ENCODE measurements at places on chromosomes 3 and 15.

- DNase-seq = no peak
These were observed 133.2 kb downstream of the LIPC start for GRCh38 chr15:58564981-58565380.

- DNase-seq = no peak
These were observed 49.0 kb upstream of the CCDC80 start for GRCh38 chr3:112689989-112690388.

DNA sequence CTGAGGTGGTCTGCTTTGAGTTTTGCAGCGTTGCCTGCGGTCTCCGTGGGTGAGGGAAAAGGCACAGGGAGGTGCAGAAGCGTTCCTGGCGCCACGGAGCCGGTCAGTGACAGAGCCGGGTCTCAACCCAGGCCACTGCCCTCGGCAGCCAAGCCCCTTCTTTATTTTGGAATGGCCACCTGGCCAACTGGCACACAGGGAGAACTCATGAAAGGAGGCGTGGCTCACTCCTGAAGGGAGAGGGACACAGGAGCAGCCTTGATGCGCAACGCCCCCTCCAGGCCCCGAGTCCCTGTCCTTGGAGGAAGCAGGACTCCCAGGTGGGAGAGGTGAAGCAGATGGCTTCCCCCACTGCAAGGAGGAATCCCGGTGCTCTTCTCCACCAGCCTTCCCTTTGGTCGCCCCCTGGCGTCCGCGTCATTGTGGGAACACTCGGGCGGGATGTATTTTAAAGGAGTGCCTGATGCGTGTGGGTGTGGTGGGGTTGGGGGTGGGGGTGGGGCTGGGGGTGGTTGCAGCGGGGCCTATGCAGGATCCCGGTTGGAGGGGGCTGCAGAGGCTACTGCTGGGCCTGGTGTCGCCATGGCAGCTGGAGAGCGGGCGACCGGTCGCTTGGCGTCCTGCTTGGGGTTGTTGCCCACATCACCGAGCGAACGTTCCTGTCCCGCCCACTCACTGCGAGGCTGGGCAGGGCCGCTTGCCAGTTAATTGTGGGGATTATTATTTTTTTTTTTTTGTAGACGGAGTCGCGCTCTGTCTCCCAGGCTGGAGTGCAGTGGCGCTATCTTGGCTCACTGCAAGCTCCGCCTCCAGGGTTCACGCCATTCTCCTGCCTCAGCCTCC, 32.6 kb downstream of the APBA2 start:
- DNase-seq = no peak

DNA sequence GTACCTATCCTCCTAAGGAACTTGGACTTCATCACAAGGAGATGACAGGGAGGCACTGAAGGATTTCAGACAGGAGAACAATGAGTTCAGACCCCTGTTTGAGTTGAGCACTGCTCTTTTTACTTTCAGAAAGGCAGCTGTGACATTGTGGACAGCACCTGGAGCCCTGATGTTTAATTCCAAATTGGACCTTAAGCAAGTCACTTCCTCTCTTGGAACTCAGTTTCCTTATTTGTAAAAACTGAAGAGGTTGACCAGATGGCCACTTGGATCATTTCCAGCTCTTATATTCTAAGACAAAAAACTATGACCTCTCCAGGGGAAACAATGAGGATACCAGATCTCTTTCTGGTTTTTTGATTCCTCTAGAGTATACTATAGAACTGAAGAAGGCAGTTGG, 34.1 kb upstream of the SMAD3 start:
- no peak for DNase-seq

- no peak for DNase-seq
These were observed 620 bp upstream of the CMSS1 start for GRCh38 chr3:99817047-99817436.
